ENCODE measurements at places on chromosomes 2 and 18.

DNA sequence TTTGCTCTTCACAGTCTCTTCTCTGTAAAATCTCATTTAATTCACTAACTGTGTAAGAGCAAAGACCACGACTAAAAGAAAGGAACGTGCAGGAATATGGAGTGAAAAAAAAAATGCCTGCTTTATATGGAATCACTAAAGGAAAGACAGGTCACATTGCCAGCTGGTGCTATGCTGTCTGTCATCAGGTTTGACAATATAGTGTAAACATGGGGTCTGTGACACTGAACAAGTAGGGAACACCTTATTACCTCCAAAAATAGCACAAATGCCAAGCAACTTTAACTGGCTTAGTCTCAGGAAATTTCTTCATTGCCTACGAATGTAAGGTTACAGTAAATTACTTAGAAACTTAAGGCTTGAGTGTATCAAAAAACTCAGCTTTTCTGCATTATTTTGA, 364.5 kb upstream of the LINC00305 start:
- no peak for DNase-seq

DNA sequence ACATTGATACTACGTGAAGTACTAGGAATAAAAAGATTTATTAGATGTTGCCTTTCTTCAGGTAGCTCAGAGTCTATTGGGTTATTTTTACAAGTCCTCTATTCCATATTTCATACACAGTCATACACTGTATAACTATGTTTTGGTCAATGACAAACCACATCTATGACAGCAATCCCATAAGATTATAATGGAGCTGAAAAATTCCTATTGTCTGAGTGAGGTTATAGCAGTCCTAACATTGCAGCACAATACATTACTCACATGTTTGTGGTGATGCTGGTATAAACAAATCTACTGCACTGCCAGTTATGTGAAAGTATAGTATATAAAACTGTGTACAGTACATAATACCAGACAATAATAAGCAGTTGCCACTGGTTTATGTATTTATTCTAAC, 595.1 kb downstream of the MBD2 start:
- no peak for DNase-seq

DNA sequence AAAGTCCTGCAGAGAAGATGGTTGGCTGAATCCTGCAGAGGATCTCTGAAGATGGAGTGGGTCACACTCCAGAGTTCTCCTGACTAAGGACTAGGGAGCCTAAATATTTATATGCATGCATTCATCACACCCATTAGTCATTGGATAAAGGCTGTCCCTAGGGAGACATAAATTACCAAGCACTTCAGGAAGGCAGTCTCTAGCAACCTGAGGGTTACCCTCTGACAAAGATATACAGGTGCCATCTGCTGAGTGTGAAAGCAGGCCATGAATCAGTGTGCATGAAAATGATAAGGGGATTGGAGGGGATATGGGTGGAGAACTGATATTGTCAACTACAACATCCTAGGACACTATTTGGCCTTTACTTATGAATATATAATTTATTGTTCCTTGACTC, 294.8 kb upstream of the DDX18 start:
- no peak for DNase-seq

GRCh38 chr18:59419386-59419785, 60.3 kb upstream of the LMAN1 start:
- DNase-seq = peak; percentile 57

GRCh38 chr2:235106874-235107639, 155.2 kb downstream of the SH3BP4 start:
- DNase-seq = peak; percentile 59

- DNase-seq = no peak
These were observed 31.2 kb downstream of the TFCP2L1 start for GRCh38 chr2:121253674-121254240.

DNA sequence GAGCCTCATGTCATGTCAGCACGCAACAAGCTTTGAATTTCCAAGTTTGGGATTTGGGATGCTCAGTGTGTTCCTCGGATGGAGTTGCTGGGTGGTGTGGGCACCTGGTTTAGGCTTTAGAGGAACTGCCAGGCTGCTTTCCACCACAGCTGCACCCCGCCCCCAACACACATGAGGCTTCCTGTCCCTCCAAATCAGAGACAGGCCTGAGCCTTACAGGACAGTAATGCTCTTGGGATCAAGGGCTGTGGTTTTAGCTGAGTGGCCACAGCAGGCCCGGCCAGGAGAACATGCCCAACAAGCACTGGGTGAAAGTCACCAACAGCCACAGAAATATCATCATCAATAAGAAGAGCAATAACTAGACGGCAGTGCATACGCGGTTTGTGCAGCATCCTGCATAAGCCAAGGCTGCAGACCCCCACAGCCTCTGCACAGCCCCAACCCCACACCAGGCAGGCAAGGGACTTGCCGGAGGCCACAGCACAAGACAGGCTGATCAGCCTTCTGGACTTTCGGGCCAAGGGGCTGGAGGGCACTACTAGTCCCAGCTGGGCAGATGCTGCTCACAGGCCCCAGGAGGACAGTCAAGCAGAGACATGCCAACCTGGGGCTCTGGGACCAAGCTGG, 29.7 kb upstream of the GPC1 start:
- DNase-seq = no peak

GRCh38 chr2:62074233-62074632, 121.7 kb upstream of the B3GNT2 start:
- DNase-seq = no peak

GRCh38 chr2:75459565-75460310, 101.0 kb downstream of the EVA1A start:
- peak; percentile 34 for DNase-seq

GRCh38 chr2:235668782-235669181, 174.9 kb downstream of the AGAP1 start:
- DNase-seq = no peak

- DNase-seq = no peak
These were observed 92.5 kb downstream of the TGOLN2 start for GRCh38 chr2:85235281-85235680.

- no peak for DNase-seq
These were observed 178.0 kb downstream of the HDAC4 start for GRCh38 chr2:239222706-239223309.

DNA sequence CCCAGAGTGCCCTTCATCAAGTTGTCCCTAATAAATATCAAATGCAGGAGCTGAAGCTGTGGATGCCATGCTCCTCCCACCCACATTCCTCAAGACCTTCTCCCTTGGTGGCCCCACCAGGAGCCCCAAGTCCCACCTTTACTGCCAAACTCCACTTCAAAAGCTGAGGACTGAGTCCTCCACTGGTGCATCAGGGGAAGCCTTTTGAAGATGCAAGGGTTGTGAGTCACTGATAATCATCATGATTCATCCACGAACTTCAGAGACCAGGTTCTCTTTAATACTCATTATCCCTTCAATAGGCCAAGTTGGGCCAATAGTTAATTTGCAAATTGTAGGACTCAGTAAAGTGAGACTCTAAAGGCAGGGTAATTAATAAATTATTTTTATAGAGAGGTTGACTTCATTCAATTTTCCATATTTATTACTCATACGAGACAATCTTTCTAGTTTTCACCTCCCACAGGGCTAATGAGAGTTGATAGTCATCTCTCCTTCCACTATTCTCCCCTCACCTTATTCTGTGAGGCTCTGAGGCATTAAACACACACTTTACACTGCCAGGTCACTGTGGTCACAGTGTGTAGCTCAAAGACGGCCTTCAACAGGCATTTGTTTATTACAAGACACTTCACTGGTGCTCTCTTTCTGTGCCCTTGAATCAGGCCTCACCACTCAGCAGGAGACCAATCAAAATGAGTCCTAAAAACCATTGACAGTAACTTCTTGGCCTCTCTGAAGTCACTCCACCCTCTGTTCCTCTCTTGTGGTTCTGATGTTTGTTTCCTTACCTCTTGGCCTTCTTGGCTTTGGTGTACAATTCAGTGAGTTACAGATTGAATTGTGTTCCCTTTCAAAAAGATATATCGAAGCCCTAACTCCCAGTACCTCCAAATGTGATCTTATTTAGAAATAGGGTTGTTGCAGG, 99.9 kb downstream of the TRIB2 start:
- peak; percentile 75 for DNase-seq

- DNase-seq = no peak
These were observed 29.9 kb downstream of the CHCHD5 start for GRCh38 chr2:112614201-112614840.

- DNase-seq = no peak
These were observed 324.7 kb downstream of the LRP1B start for GRCh38 chr2:141806090-141806489.

GRCh38 chr18:46705521-46705920, 48.5 kb upstream of the LOXHD1 start:
- DNase-seq = no peak

- no peak for DNase-seq
These were observed 34.4 kb upstream of the AAK1 start for GRCh38 chr2:69677914-69678313.

DNA sequence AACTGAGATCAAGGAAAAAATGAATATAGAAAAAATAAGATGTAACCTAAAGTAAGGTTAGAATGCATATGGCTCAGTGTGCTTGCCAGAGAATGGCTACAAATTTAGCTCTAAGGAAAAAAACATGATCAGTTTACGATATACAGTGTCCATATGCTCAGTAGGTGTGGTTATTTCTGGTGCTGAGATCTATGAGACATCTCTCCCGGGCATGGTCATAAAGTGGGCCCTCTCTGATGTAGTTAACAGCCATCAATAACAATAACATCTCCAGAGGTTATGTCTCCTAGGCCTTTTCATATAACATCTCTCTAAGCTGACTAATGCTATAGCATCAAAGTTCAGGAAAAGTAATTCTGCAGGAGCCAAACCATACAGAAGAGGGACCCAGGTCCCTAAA, 56.3 kb upstream of the UBE2E3 start:
- no peak for DNase-seq

DNA sequence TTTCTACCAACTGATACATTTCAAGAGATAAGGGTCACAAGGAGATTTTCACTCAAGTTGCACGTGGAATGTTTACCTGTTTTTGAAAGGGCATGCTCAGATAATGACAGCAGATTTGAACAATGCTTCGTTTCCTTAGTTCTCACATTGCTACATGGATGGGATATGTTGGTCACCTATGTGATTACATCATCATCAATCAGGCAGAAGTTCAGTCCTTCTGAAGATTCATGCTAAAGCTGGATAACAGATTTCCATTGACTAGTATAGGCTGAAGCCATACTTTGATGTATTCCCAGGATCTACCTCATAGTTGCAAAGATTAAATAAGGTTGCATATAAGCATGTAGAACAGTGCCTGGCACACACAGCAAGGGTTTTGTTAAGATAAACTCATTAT, 19.7 kb downstream of the TCF7L1 start:
- no peak for DNase-seq

DNA sequence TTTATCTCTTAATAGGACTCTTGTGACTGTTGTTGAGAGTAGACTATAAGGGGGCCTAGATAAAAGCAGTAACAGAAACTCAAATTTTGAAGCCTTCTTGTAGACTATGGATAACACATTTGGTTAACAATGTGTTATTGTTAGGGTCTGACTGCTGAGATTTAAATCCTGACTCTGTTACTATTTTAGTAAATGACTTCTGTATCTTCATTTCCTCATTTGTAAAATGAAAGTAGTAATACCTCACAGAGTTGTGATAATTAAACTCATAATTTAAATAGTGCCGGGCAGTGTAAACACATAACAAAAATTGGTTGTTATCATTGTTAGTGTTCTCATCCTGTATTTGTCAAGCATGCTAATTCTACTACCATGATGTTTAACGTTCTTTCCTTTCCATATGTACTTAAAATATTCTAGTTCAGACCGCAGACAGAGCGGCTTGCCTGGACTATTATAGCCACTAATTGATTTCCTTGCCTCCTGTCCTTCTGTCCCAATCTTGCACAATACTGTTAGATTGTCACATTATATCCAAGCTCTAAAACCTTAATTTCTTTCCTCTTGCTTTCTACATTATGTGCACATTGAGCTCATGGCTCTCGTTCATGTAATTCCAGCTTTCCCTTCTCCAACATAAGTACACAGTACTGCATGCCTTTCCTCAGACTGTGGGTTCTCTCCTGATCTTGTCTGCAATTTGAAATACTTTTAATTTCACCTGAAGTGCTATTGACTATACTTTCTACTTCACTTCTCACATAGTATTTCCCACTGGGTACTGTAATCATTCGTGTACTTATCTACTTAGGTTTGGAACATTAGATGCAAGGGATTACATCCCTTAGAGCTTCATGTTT, 48.4 kb downstream of the RBBP8 start:
- no peak for DNase-seq

DNA sequence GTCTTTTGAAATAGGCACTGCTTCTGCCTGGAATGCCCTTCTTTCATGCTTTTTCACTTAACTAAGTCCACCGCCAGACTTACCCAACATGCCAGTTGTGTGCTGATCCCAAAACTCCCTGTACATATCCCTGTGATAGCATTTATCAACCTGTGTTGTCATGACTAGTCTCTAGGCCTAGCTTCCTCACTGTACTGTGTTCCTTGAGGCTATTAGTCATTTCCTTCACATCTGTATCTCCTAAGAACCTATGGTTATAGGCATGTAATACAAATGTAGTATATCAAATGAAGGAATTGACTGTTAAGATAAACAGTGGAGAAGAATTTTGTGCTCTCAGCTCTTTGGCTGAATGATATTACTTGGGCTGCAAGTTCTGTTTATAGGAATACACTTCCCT, 184.3 kb downstream of the CYRIA start:
- DNase-seq = peak; percentile 45

- DNase-seq = no peak
These were observed 105.9 kb downstream of the SRBD1 start for GRCh38 chr2:45505138-45505537.

GRCh38 chr2:60303680-60304079, 249.8 kb downstream of the BCL11A start:
- DNase-seq = no peak

GRCh38 chr2:55618025-55618274, 528 bp upstream of the PPP4R3B start:
- DNase-seq = no peak

DNA sequence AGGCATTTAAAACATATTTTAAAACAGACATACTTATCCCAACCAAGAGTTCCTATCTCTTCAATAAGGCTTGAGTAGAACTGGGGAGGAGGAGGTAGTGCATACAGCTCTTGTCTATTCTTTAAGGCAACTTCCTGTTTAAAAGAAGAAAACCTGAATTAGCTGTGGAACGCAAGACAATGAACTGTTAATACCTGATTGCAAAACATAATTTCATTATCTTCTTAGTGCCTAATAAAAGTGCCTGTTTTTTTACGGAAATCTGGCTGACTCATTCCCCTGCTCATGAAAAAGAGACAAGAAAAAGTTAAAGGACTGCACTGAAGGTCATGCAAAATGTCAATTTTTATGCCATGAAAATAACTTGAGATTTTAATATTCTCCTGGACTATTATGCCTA, 19.2 kb downstream of the FANCL start:
- DNase-seq = no peak

- no peak for DNase-seq
These were observed 44.6 kb downstream of the COBLL1 start for GRCh38 chr2:164796999-164797398.

- no peak for DNase-seq
These were observed 175.8 kb upstream of the TCF4 start for GRCh38 chr18:55763805-55764204.

- no peak for DNase-seq
These were observed 75.7 kb downstream of the ZAP70 start for GRCh38 chr2:97788986-97789644.

- no peak for DNase-seq
These were observed 63.5 kb downstream of the DNER start for GRCh38 chr2:229650901-229651300.
